ENCODE measurements at places on chromosomes 6 and 20. TPM values are rescaled to one million over a fixed set of nuclear protein-coding genes. Genes with fewer than 3 reads are reported as not detected.

- H3K4me3 ChIP-seq, result no peak overlapping the region
- DNase-seq, result no peak
- H3K4me1 ChIP-seq, result peaks cover 16% of the 10 kb centered on the region
Measured at GRCh38 chr6:143594647-143595046, 83.1 kb upstream of the PHACTR2 start.

DNA sequence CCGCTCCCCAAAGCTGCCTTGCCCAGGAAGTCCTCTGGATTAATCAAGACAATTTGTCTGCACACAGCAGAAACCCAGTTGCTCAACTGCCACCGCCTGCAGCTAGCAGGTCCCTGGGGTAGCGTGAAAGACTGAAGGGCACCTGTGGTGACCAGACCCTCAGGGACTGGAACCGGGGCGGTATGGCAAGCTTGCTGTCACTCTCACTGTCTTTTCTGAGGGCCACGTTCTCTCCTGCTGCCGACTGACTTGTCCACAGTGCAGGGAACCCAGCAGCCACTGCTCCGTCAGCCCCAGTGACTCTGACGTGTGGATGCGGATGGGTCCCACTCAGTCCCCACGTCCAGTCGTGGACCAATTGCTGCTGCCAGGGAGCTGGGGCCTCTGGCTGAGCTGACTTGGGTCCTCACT, 72.8 kb upstream of the PMEPA1 start:
- H3K4me1 ChIP-seq, result no peaks in the 10 kb centered on the region
- H3K36me3 ChIP-seq, result no peaks in the 10 kb centered on the region
- no peak overlapping the region for H3K4me3 ChIP-seq
- H3K27ac ChIP-seq, result no peak overlapping the region

GRCh38 chr6:21999012-21999528, 297.8 kb downstream of the PRL start:
- no peak for DNase-seq
- no peaks in the 10 kb centered on the region for H3K4me1 ChIP-seq
- H3K36me3 ChIP-seq, result no peaks in the 10 kb centered on the region
- peaks cover 4% of the 10 kb centered on the region for H3K27me3 ChIP-seq
- H3K27ac ChIP-seq, result no peak overlapping the region

DNA sequence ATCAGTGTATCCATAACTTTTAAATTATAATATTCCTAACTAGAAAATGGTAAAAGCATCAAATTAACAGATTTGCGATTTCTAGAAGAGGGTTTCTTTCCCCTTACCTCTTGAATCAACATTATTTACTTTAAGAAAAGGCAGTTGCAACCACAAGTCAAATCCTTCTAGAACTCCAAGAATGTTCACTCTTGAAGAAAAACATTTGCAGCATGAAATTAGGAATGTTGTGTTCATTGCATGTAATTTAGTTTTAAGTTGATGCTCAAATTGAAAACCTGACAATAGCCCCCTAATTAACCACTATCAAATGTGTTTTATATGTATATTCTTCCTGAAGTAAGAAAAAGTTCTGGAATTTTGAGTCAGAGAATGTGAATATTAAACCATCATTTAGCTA, 2.3 kb upstream of the REV3L start:
- peak overlapping the region; percentile 36 for H3K4me3 ChIP-seq
- peaks cover 47% of the 10 kb centered on the region for H3K4me1 ChIP-seq
- H3K36me3 ChIP-seq, result peaks cover 27% of the 10 kb centered on the region
- no peak for DNase-seq

- no peaks in the 10 kb centered on the region for H3K36me3 ChIP-seq
- no peak overlapping the region for H3K4me3 ChIP-seq
- no peak for DNase-seq
- H3K27me3 ChIP-seq, result peaks cover 12% of the 10 kb centered on the region
- no peaks in the 10 kb centered on the region for H3K4me1 ChIP-seq
Measured at GRCh38 chr6:3506200-3506599, 49.4 kb upstream of the SLC22A23 start.

- H3K4me1 ChIP-seq, result peaks cover 9% of the 10 kb centered on the region
- H3K27ac ChIP-seq, result no peak overlapping the region
- no peak overlapping the region for H3K4me3 ChIP-seq
- peaks cover 47% of the 10 kb centered on the region for H3K27me3 ChIP-seq
Measured at GRCh38 chr6:75492386-75493153, 1.0 kb downstream of the FILIP1 start.

- no peak for DNase-seq
- H3K27me3 ChIP-seq, result peaks cover 46% of the 10 kb centered on the region
- H3K4me1 ChIP-seq, result peaks cover 23% of the 10 kb centered on the region
- no peak overlapping the region for H3K27ac ChIP-seq
Measured at GRCh38 chr6:107493158-107494057, 3.5 kb downstream of the SOBP start.

- no peak overlapping the region for H3K27ac ChIP-seq
- H3K36me3 ChIP-seq, result no peaks in the 10 kb centered on the region
- peaks cover 54% of the 10 kb centered on the region for H3K27me3 ChIP-seq
- peaks cover 11% of the 10 kb centered on the region for H3K4me1 ChIP-seq
- no peak overlapping the region for H3K4me3 ChIP-seq
Measured at GRCh38 chr20:672963-673602, 2.5 kb downstream of the SCRT2 start.

DNA sequence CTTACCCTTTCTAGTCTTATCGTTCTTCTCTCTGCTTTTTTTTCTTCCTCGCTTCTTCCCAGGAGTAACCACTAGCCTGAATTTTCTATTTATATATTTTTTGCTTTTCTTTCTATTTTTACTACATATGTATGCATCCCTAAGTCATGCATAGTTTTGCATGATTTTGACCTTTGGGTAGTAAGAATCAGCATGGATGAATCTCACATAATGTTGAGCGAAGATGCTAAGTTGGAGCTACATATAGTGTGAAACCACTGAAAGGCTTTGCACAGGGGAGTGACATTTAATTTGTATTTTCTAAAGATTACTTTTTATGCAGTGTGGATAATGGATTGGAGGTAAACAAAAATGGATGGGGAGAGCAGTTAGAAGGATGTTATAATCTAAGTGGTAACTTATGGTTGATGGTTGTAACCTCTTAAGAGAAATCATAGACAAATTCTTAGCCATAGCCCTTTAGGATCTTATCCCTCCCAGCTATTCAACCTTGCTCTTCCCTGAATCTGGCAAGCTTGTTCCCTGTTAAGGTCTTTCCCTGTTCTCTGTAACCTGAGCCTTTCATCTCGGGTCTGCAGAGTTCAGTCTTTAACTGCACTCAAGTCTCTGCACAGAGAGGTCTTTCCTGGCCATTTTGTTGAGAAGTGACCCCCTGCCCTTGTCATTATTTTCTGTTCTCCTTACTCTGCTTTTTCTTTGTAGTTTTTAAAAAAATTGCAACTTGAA, 18.0 kb downstream of the PEX7 start:
- H3K36me3 ChIP-seq, result no peaks in the 10 kb centered on the region
- no peak for DNase-seq
- no peak overlapping the region for H3K27ac ChIP-seq

DNA sequence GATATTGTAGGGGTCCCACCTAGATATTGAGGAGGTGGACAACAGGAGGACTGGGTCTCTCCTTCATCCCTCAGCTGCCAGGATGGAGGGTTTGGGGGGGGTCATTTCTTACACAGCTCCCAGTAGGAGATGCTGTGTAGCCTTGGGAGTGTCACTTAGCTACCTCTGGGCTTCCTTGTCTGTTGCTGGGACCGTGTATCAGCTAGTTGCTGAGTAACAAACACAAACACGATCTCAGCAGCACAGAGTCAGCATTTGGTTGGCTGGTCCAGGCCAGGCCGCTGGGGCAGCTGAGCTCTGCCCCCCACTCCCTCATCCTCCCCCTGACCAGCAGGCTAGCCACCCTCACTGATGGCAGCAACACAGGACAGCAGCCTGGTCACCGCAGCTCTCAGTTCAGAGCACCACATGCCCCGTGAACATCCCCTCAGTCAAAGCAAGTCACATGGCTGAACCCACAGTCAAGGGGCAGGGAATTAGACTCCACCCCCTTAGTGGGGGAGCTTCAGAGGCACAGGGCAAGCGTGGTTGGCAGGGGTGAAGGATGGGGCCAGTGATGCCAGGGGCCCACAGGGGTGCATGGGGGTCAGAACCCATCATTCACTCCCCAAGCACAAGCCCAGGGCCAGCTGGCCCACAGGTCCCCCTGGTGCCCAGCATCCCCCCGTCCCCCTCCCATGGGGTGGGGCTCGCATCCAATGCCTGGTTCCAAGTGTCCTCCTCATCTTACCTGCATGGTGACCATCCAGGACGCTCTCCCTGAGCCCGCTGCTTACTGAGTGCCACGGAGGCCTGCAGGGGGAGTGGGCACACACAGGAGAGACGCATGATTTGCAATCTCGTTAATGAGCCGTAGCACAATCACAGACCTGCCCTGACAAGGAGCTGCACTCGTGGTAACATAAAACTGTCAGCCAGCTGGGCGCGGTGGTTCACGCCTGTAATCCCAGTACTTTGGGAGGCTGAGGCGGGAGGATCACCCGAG, 112.4 kb downstream of the TAF4 start:
- no peak overlapping the region for H3K4me3 ChIP-seq
- DNase-seq, result no peak
- H3K36me3 ChIP-seq, result no peaks in the 10 kb centered on the region
- peaks cover 7% of the 10 kb centered on the region for H3K27me3 ChIP-seq

DNA sequence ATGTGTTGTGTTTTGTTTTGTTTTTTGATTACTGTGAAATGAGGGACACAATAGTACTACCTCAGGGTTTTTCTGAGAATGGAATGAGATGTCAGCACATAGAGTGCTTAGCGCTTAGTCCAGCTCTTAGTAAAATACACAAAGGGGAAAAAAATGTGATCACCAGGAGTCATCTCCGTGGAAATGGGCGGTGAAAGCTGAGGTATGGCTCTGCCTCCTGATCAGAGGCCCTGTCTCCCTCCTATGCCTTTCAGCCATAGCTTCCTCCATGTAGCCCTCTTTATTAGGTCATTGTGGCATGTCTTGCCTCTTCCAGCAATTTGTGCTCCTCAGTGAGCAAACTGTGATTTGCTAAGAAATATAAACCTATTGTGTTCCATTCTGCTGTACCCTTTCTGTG, 13.0 kb downstream of the PSMF1 start:
- DNase-seq, result no peak
- peaks cover 88% of the 10 kb centered on the region for H3K36me3 ChIP-seq
- H3K27me3 ChIP-seq, result no peaks in the 10 kb centered on the region
- no peak overlapping the region for H3K27ac ChIP-seq
- H3K4me3 ChIP-seq, result no peak overlapping the region
- peaks cover 23% of the 10 kb centered on the region for H3K4me1 ChIP-seq

DNA sequence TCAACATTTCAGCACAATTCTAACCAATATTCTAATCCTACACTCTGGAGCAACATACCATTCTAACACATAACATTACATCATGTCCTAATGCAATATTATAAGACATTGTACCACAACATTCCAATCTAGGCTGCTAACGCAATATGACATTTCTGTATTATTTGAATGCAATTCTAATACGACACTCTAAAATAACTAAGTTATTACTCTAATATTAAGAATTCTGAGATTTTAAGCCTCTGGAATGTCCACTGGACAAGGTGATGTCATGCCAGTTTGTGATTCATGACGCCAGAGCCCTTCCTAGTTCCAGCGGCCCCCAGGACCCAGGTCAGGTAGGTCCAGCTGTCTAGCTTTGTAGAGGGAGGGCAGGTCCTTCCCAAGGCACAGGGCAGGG, 69.7 kb upstream of the SIRPA start:
- peaks cover 8% of the 10 kb centered on the region for H3K27me3 ChIP-seq
- DNase-seq, result no peak
- no peak overlapping the region for H3K27ac ChIP-seq
- no peak overlapping the region for H3K4me3 ChIP-seq
- no peaks in the 10 kb centered on the region for H3K4me1 ChIP-seq

DNA sequence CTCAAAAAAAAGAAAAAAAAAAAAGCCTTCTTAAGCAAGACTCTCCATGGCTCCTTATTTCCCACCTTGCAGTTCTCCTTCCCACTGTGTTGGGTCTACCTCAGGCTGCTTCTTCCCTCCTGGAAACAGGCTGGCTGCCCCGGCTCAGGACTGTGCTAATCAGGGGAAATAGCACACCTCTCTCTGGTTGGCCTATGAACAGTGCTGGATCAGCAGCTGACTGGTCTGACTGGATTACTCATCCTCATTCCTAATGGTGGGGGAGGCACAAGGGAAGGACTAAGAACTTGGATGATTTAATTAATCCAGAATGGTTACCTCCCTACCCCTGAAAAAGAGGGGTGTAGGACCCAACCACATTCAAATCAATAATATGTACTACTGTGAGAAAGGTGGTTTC, 3.9 kb upstream of the SRSF3 start:
- no peak overlapping the region for H3K4me3 ChIP-seq
- peaks cover 11% of the 10 kb centered on the region for H3K36me3 ChIP-seq
- H3K27ac ChIP-seq, result no peak overlapping the region
- H3K27me3 ChIP-seq, result no peaks in the 10 kb centered on the region
- peaks cover 19% of the 10 kb centered on the region for H3K4me1 ChIP-seq

DNA sequence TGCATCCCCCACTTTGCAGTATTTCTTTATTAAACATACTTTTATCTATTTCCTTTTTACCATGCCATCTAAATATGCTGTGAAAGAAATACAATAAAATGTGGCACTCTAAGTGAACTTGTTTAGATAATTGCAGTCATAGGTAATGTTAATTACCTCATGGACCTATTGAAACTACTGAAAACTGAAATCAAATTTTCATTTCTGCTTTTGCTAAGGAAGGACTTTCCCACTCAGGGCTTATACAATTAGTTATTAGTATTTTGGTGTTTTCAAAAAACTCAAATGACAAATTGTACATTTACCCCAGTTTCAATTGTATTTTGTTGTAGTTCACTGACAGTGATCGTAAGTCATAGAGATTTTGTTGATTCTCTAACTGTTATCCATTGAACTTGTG, 88.4 kb downstream of the ID4 start:
- H3K4me3 ChIP-seq, result no peak overlapping the region
- no peak overlapping the region for H3K27ac ChIP-seq
- H3K27me3 ChIP-seq, result no peaks in the 10 kb centered on the region
- no peak for DNase-seq

DNA sequence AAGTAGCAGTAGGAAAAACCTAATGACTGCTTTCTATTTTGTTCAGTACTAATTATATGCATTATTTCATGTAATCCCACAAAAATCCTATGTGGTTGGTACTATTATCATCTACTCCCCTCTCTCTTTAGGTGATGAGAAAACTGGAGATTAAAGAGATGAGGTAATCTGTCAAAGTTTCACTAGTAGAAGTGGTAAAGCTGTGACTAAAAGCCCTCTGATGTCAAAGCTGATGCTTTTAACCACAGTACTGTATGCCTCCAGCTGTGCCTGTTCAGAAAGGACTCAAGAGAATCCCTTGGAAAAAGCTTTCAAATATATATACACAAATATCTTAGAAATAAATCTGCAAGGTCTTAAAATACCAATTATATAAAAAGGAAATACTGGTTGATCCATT, 38.0 kb downstream of the PHIP start:
- no peaks in the 10 kb centered on the region for H3K27me3 ChIP-seq
- H3K4me1 ChIP-seq, result peaks cover 26% of the 10 kb centered on the region
- peaks cover 56% of the 10 kb centered on the region for H3K36me3 ChIP-seq
- H3K4me3 ChIP-seq, result no peak overlapping the region

GRCh38 chr6:159103396-159104162, 58.8 kb upstream of the TAGAP start:
- peaks cover 85% of the 10 kb centered on the region for H3K4me1 ChIP-seq
- peak overlapping the region; percentile 93 for H3K27ac ChIP-seq
- no peak overlapping the region for H3K4me3 ChIP-seq

LHFPL5 gene
- not detected for total RNA-seq

RAMACL gene
- 0.16 TPM for total RNA-seq

HCRTR2 gene
- total RNA-seq, result not detected

TRIM10 gene
- not detected for total RNA-seq

CAGE1 gene
- 0.18 TPM for total RNA-seq

OLIG3 gene
- total RNA-seq, result 0.34 TPM

RAET1L gene
- not detected for total RNA-seq

CGA gene
- total RNA-seq, result not detected
